Glutamatergic neuron (in vitro differentiated cells): ENCODE measurements at places on chromosomes 3 and 15. TPM values are rescaled to one million over a fixed set of nuclear protein-coding genes. Genes with fewer than 3 reads are reported as not detected.

The GABRR3 gene
- total RNA-seq, result not detected

The GPR62 gene
- total RNA-seq, result 0.44 TPM

DNA sequence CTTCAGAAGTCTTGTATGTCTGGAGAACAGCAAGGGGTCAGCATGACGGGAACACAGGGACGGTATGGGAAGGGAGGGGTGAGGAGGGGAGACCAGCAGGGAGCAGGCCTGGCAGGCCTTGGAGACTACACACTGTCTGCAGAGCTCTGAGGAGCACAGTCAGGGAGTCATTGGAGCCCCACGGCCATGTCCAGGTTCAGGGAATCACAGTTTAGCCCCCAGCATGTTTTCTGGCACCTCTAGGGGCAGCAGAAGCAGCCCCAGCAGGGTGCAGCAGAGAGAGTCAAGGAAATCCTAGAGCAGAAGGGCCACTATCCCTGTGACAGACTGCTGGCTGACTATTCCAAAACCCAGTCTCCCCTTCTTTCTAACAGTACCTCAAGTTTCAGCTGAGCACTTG lies 3.2 kb downstream of the LAMP3 start:
- DNase-seq, result no peak

DNA sequence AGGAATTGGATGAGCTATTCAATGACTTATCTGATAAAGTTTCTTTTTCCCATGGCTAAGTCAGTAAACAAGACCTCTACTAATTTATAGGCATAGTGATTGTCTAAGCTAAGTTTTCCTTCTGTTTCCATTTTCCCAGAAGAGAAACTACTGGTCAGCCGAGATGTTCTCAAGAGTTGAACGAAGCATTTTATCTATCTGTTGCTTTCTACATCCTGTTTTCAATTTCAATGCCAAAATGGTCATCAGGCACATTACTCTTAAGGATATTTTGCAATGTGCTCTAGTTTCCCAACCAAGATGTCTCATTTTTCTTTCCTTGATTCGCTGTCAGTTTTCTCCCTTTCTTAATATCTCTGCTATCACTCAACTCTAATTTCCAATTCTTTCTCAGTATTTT lies 228.7 kb downstream of the MBNL1 start:
- no peak for DNase-seq

DNA sequence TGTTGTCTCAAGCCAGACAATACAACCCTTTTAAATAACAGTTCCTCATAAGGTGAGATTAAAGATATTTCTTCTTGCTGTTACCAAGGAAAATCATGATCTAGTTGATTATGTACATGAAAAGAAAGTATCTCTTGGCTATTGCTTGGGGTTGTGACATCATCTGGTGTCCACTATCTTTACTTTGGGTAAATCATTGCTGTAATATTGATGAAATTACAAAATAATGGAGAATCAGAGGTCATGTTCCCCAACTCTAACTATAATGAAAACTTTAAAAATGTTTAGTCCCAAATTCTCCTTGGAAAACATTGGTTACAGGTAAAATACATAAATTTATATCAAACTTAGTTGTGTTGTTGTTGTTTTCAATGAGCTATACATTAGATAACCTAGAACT lies 142.2 kb downstream of the ARPP21 start:
- no peak for DNase-seq

DNA sequence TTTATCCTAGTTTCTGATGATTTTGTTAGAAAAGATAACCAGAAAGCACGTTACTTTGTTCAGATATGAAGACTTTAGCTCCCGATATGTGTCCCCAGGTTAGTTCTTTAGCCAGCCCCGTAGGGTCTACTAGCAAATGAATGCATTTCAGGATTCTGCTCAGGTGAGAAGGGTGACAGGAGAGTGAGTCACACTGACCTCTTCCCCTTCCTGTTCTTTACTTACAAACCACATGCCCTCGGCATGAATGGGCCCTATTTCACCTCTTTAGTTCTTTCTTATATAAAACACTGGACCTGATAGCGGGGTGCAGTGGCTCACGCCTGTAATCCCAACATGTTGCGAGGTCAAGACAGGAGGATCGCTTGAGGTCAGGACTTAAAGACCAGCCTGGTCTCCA lies 98.4 kb downstream of the SLC49A4 start:
- no peak for DNase-seq

GRCh38 chr3:129827765-129828164 lies 65.7 kb downstream of the TMCC1 start:
- DNase-seq, result no peak
